Lung (tissue), 17 donors: ENCODE measurements at places on chromosomes 1 and 21. TPM values are rescaled to one million over a fixed set of nuclear protein-coding genes. Genes with fewer than 3 reads are reported as not detected.

FAM3B gene
- total RNA-seq = 6.7 TPM

GNAT2 gene
- total RNA-seq = not detected

PSRC1 gene
- 4.7 TPM for total RNA-seq

FAM72B gene
- total RNA-seq = 1.1 TPM

GRCh38 chr1:177864538-177865305 lies 105.1 kb downstream of the SEC16B start:
- no peak overlapping the region for H3K27ac ChIP-seq
- no peaks in the 10 kb centered on the region for H3K4me1 ChIP-seq
- peak; percentile 18 for DNase-seq
- no peaks in the 10 kb centered on the region for H3K36me3 ChIP-seq
- H3K27me3 ChIP-seq = no peaks in the 10 kb centered on the region

- H3K36me3 ChIP-seq = no peaks in the 10 kb centered on the region
- H3K27ac ChIP-seq = peak overlapping the region; percentile 58
- H3K27me3 ChIP-seq = no peaks in the 10 kb centered on the region
- no peak for DNase-seq
- no peak overlapping the region for H3K4me3 ChIP-seq
Measured at GRCh38 chr21:38293765-38294164, 37.0 kb downstream of the KCNJ15 start.

DNA sequence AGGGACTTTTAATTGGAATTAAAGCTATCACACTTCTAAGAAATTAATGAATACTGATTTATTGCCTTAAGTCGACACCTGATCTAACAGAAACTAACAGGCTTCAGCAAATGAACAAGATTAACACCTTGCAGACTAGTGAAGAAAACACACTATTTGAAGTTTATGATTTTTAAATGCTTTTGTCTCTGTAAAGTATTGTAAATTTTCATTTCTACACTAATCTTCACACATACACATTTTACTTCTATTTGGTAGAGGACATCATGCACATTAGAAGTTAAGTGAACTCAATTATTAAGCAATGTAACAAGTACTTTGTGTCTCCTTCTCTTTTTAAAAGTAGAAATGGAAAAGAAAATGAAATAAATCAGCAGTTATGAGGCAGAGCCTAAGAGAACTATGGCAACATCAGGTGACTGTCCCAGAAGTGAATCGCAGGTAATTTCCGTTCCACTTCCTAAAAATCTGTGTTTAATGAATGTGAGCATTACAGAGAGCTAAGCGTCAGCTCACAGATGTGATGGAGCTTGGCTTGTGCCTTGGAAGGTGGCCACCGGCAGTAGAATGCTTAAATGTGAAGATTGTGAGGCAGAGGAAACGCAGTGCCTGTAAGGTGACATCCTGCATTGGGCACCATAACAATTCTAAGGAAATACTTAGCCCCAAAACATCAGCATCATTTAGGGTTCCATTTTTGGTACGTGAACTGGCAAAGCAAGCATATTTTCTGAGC lies 1.2 kb downstream of the PRMT2 start:
- DNase-seq = no peak
- peaks cover 9% of the 10 kb centered on the region for H3K4me1 ChIP-seq
- no peaks in the 10 kb centered on the region for H3K27me3 ChIP-seq
- H3K36me3 ChIP-seq = peaks cover 7% of the 10 kb centered on the region
- H3K27ac ChIP-seq = no peak overlapping the region
- H3K4me3 ChIP-seq = no peak overlapping the region

GRCh38 chr1:30381266-30381665 lies 342.1 kb downstream of the MATN1 start:
- peaks cover 18% of the 10 kb centered on the region for H3K4me1 ChIP-seq
- no peaks in the 10 kb centered on the region for H3K36me3 ChIP-seq
- no peak overlapping the region for H3K27ac ChIP-seq
- H3K4me3 ChIP-seq = no peak overlapping the region
- no peaks in the 10 kb centered on the region for H3K27me3 ChIP-seq

DNA sequence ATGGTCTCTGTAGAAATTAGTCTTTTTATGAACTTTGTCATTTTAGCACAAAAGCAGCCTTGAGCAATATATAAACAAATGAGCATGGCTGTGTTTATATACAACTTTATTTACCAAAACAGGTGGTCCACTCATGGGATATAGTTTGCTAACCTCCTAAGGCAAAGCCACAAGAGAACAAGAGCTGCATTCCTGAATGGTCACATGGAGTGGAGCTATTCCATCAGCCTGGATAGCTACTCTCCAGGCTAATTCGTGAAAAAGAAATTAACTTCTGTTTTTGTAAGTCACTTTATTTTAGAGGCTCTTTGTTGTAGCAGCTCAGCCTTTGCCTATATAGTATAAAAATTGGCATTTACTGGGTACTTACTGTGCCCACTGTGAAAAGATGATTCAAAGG lies 163.3 kb upstream of the FAM78B start:
- H3K4me3 ChIP-seq = no peak overlapping the region
- no peaks in the 10 kb centered on the region for H3K4me1 ChIP-seq
- H3K27me3 ChIP-seq = no peaks in the 10 kb centered on the region
- no peak overlapping the region for H3K27ac ChIP-seq
- no peak for DNase-seq
- H3K36me3 ChIP-seq = no peaks in the 10 kb centered on the region

DNA sequence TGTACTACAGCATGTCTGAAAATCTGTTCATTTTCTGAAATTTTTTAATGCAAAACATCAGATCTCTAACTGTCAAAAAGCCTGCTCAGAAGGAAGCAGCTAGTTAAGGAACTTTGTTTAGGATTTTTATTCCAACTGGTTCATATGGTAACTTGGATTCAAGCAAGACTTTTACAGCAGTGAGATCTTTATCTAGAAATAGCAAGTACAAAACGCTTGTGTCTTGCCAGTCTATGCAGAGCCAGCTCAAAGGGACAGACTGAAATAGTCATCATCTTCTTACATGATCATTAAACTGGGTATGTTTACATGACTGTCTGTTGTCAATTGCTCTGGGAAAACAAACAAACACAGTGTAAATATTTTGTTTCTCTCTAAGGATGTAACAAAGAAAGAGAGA lies 37.6 kb downstream of the DDAH1 start:
- no peaks in the 10 kb centered on the region for H3K36me3 ChIP-seq
- no peak overlapping the region for H3K27ac ChIP-seq
- peaks cover 2% of the 10 kb centered on the region for H3K4me1 ChIP-seq
- DNase-seq = no peak
- H3K4me3 ChIP-seq = no peak overlapping the region
- no peaks in the 10 kb centered on the region for H3K27me3 ChIP-seq

DNA sequence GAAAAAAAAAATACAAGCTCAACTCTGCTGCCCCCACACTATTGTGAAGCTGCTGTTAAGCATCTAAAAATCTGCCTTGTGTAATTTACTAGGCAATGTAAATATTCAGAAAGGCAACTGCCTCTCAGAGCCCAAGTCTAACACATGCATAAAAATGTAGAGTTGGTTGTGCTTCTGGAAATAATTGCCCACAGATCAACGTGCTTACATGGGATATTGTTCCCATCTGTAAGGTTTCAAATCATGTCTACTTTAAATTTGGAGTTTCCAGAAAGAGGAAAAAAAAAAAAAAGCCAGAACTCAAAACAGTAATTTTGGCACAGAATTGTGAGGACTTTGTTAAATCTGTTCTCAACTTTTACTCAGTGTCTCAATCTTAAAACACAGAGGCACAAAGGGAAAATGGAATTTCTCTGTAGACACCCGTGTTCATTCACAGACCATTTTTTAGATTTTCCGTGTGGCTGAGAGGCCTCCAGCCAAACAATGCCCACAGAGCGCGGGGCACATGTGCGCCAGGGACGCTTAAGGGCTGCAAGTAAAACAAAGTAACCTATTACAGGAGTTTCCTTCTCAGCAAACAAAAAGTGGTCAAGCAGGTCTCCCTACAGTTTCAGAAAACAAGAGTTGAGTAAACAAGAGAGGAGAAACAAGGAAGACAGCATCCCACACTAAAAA lies 115.5 kb downstream of the RERE start:
- no peak overlapping the region for H3K4me3 ChIP-seq
- peak overlapping the region; percentile 78 for H3K27ac ChIP-seq
- no peaks in the 10 kb centered on the region for H3K27me3 ChIP-seq
- H3K4me1 ChIP-seq = peaks cover 4% of the 10 kb centered on the region
